ENCODE measurements at places on chromosomes 3 and 15. TPM values are rescaled to one million over a fixed set of nuclear protein-coding genes. Genes with fewer than 3 reads are reported as not detected.

DNA sequence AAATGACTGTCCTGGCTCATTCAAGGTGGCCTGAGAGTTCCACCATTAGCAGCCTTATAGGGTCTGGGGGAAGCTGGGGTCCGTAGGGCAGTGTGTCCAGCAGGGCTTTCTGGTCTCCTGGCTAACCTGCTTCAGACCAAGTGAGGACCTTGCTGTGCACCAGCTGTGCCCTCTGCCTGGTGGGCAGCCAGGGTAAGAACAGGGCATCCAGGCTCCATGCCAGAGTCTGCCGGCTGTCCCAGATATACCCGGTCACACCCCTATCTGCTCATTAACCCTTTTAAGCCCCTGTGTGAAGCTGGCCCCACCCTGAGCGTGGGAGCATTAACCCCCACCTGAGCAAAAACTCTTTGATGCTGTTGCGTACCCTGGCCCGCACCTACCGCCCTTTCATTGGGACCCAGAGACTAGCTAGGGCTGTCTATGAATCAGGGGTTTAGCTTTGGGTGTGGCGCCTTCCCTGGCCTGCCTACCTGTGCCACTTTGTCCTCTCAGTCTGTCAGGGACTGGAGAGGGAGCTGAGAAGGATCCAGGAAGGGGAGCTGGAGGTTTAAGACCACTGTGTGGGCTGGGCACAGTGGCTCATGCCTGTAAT lies 17.6 kb downstream of the SEMA3F start:
- no peak for DNase-seq

- DNase-seq: no peak
These were observed at the start of gene GRIP2 for GRCh38 chr3:14539742-14540491. Gene GRIP2 (minus strand): TSS chr3:14540342. CDS start chr3:14540308, 34 bp downstream.

GRCh38 chr3:28989646-28990089 lies 291.2 kb upstream of the RBMS3 start:
- DNase-seq: no peak

DNA sequence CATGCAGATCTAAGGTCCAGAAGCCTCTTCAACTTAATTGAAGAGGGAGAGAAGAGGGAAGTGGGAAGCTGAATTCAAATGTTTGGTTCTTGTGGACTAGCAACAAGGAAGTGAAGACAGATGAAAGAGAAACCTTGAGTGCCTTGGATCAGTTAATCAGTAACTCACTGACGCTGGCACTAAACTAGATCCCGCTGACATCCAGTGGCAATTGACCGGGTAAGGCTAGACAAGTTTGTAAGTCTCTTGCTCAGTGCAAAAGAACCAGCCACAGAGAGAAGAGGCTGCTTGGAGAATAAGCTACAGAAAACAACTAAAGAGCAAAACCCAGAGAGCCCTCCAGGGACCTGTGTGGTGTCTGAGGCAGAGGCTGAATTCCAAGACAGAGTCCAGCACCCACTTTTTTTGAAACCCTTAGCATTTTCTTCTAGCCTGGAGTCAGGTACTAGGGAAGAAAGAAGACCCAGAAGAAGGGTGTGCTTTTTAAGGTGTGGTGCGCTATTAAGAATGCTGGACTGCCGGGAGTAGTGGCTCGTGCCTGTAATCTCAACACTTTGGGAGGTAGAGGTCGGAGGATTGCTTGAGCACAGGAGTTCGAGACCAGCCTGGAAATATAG lies 6.9 kb downstream of the PLCH1 start:
- no peak for DNase-seq

DNA sequence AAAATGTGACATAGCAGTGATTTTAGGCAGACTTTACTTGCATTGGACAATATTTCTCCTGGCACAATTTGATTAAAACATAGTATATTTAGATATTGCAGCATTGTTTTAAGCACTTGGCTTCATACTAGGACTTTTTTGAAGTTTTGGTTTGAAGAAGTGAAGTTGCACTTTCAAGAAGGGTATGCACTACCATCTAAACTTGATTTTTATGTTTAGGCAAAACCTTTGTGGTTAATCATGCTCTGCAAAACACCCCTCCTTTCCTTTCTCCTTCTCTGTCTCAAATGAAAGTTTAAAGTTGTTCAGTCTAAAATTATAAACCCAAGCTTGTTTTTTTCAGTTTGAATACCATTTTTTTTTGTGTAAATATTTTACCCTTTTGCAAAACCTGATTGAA lies 173.8 kb downstream of the TCF12 start:
- no peak for DNase-seq

DNA sequence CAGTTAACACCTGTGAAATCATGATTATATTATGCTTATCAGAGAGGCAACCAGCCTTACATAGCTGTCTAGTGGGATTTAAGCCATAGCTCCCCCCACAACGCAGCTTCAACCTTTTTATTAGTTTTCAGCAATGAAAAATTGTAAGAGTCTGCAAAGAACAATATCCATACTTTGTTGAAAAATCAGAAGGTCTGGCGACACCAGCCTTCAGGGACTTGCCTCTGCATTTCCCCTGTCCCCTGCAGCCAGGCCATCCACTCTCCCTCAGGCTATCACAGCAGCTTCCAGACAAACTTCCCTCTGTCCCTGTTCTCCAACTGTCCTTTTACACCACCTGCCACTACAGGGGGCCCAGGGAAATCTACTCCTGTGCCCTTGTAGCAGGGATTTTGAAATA lies 59.9 kb downstream of the SSUH2 start:
- DNase-seq: no peak

DNA sequence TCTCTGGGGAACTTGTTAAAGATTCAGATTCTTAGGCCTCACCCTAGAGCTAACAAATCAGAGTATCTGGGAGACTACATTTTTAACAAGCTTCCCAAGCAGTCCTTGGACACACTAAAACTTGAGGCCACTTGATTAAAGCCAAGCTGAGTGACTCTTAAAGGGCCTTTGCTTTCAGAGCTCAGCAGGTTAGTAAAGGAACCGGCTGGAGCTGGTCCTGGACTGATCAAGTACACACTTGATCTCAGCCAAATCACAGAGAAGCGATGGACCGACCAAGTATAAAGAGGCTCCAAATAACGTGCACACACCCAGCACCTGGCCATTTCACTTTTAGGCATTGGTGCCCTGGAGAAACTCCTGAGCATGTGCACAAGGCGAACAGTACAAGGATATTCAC lies 12.9 kb upstream of the TM6SF1 start:
- no peak for DNase-seq

GRCh38 chr3:68172039-68172438 lies 517.6 kb upstream of the SUCLG2 start:
- no peak for DNase-seq

GRCh38 chr15:30954674-30955073 lies 36.8 kb downstream of the MTMR10 start:
- no peak for DNase-seq

- DNase-seq: no peak
These were observed 298.0 kb upstream of the PROK2 start for GRCh38 chr3:72082776-72083462.

- DNase-seq: no peak
These were observed 4.6 kb downstream of the STIMATE start for GRCh38 chr3:52892625-52893311.

Gene CLRN1
- not detected for total RNA-seq

Gene TRANK1
- total RNA-seq: 6.3 TPM

Gene STRA6
- total RNA-seq: 0.13 TPM

Data from cardiac septum (tissue), 1 donor.